ENCODE measurements at places on chromosomes 13 and 19. TPM values are rescaled to one million over a fixed set of nuclear protein-coding genes. Genes with fewer than 3 reads are reported as not detected.

GRCh38 chr13:74662905-74663304, 528.7 kb upstream of the KLF12 start:
- H3K4me3 ChIP-seq = no peak overlapping the region
- no peaks in the 10 kb centered on the region for H3K27me3 ChIP-seq
- no peak overlapping the region for H3K27ac ChIP-seq
- H3K4me1 ChIP-seq = no peaks in the 10 kb centered on the region
- DNase-seq = peak; percentile 20

- no peak overlapping the region for H3K4me3 ChIP-seq
- DNase-seq = no peak
- H3K36me3 ChIP-seq = no peaks in the 10 kb centered on the region
- no peaks in the 10 kb centered on the region for H3K4me1 ChIP-seq
- no peaks in the 10 kb centered on the region for H3K27me3 ChIP-seq
Measured at GRCh38 chr13:20350819-20351218, 118.7 kb upstream of the GJB6 start.

GRCh38 chr19:42295831-42296525, 6.0 kb upstream of the PRR19 start:
- H3K4me3 ChIP-seq = no peak overlapping the region
- H3K36me3 ChIP-seq = no peaks in the 10 kb centered on the region
- peak; percentile 93 for DNase-seq
- no peaks in the 10 kb centered on the region for H3K27me3 ChIP-seq
- H3K4me1 ChIP-seq = no peaks in the 10 kb centered on the region

DNA sequence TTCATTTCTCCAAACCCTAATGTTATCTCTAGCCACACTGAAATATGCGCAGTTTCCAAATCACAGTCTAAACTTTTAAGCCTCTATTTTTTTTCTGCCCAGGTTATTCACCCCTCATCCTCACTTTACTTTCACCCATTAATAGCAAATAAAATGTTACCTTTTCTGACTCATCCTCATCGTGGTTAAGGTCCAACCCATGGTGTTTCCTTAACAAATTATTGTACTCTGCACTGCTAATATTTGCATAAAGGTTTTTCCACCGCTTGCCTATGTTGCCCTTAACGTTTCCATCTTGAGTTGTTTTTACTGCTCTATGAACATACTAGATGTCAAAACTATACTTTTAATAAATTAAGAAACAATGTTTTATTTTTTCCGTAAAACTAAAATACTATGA, 780.9 kb upstream of the KLHL1 start:
- no peaks in the 10 kb centered on the region for H3K4me1 ChIP-seq
- no peak overlapping the region for H3K27ac ChIP-seq
- H3K4me3 ChIP-seq = no peak overlapping the region
- H3K36me3 ChIP-seq = no peaks in the 10 kb centered on the region

DNA sequence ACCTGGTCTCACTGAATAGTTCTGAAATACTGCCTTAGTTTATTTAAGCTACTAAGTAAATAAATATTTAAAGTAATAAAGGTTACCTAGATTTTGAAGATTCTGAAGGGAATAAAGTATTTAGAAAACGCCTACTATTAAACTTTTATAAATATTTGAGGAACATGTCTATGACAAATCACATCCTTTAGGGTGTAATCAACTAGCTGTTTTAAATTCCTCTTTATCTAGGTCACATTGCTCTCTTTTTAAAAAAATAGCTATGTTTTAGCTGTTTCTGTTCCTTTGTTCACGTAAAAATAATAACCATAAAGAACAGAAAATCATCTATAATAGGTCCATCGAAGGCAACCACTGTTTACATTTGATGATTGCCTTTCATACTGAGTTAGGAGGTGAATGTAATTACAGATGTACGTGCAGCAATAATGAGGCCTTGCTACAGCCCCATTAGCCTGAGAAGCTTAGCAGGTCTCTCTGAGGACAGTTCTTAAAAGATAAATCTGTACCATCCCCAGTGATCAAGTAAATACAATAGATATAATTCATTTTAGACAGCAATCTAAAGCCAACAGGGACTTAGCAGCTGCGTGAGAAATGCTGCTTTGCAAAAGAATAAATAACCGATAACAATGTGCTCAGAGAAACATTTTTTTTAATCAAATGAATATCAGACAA, 449.5 kb downstream of the LIG4 start:
- no peaks in the 10 kb centered on the region for H3K4me1 ChIP-seq
- H3K36me3 ChIP-seq = no peaks in the 10 kb centered on the region

The CEACAM20 gene
- total RNA-seq = not detected

The KCNRG gene
- total RNA-seq = 0.40 TPM

The ZNF763 gene
- 4.1 TPM for total RNA-seq

DNA sequence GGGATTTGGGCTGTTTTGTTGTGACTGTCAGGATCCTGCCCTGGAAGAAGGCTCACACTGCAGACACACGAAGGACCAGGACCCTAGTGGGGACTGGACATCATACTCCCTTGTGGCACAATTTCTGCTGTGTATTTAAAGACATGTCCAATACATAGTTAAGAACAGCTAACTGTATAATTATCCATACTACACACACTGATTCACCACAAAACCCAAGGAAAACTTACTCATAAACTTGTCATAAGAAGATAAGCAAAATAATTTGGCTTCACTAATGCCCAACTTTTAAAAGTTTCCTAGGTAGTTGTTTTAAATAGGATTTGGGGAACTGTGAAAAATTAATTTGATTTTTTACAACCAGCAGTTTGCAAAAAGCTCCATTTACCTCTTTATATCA, 46.1 kb downstream of the LATS2 start:
- no peaks in the 10 kb centered on the region for H3K36me3 ChIP-seq
- no peak for DNase-seq
- H3K4me1 ChIP-seq = no peaks in the 10 kb centered on the region

The RNF17 gene
- total RNA-seq = not detected

- H3K36me3 ChIP-seq = no peaks in the 10 kb centered on the region
- no peaks in the 10 kb centered on the region for H3K27me3 ChIP-seq
- H3K27ac ChIP-seq = no peak overlapping the region
Measured at GRCh38 chr13:30697177-30697953, 38.0 kb upstream of the ALOX5AP start.

The SLC17A7 gene
- 0.25 TPM for total RNA-seq

DNA sequence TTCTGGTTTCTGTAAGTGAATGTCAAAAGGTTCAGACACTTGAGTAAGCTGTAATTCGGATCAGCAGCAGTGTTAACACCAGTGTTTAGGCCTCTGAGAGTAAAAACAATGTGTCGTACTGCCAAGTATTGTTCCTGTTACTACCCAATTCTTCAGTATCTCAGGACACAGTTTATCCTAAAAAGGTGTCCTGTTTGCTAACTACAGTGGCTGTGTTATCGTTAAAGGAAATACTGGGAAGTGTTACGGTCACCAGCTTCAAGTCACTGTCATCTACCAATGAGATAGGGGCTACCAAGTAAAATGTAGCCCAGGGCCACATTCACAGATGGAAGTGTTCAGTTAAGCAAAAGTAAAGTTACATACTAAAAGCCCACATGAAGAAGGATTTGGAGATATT, 2.3 kb upstream of the UPF3A start:
- peaks cover 6% of the 10 kb centered on the region for H3K4me1 ChIP-seq
- no peak overlapping the region for H3K4me3 ChIP-seq
- no peaks in the 10 kb centered on the region for H3K27me3 ChIP-seq
- no peak for DNase-seq

GRCh38 chr13:97376981-97377380, 57.0 kb upstream of the RAP2A start:
- no peak overlapping the region for H3K27ac ChIP-seq
- no peaks in the 10 kb centered on the region for H3K27me3 ChIP-seq
- H3K4me3 ChIP-seq = no peak overlapping the region
- no peaks in the 10 kb centered on the region for H3K36me3 ChIP-seq

DNA sequence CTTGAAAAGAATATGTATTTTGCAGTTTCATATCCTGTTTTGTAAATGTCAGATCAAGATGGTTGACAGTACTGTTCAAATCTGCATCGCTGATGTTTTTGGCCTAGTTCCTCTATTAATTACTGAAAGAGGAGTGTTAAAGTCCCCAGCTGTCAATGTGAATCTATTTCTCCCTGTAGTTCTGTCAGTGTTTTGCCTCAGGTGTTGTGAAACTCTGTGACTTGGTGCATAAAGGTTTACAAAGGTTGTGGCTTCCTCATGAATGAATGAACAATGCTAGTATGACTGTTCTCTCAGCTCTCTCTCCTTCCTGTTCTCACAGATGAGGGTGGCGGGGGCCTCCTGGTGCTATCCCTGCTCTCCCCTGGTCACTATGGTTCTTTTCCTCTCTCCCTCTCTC, 142.4 kb downstream of the MYCBP2 start:
- no peak overlapping the region for H3K27ac ChIP-seq
- no peaks in the 10 kb centered on the region for H3K27me3 ChIP-seq
- DNase-seq = no peak
- no peaks in the 10 kb centered on the region for H3K36me3 ChIP-seq

DNA sequence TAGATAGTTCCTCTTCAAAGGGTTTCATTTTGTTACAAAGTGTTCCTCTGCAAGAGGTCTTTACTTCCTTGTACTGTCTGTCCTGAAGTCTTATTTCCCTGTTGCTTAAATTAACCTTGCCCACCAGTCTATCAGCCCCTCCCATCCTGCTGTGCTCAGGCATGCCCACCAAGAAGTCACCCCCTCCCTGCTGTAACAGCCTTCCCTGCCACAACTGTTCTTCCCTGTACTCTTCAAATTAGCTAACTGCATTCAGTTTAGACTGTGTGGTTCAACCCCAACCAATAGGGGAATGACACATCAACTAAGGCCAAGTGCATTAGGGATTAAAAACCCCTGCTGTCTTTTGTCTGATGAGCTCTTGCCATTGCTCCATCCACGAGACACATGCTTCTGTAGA, 34.4 kb upstream of the ZNF562 start:
- H3K27me3 ChIP-seq = no peaks in the 10 kb centered on the region
- no peaks in the 10 kb centered on the region for H3K4me1 ChIP-seq
- H3K27ac ChIP-seq = no peak overlapping the region
- H3K4me3 ChIP-seq = no peak overlapping the region
- DNase-seq = no peak

DNA sequence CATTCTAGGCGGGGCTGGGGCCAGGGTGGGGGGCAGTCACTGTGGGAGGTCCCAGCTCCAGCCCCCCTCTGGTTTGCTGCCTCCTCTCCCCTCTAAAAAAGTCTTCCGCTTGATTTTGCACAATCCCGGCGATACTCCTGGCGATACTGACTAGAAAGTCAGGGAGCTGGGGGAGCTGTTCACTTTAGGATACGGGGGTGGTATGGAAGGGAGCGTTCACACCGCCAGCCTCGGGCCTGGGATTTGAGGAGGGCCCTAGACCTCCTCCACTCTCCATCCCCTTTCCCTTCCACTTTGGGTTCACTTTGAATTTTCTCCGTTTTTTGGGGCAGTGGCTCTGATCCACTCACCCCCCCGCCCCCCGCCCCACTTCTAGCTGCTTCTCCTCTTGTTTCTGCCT, 35.0 kb downstream of the KEAP1 start:
- H3K4me1 ChIP-seq = no peaks in the 10 kb centered on the region
- H3K4me3 ChIP-seq = no peak overlapping the region
- H3K27ac ChIP-seq = no peak overlapping the region

The TGDS gene
- 9.3 TPM for total RNA-seq

GRCh38 chr13:59666504-59666903, 497.2 kb downstream of the DIAPH3 start:
- H3K27ac ChIP-seq = no peak overlapping the region
- H3K36me3 ChIP-seq = no peaks in the 10 kb centered on the region
- no peaks in the 10 kb centered on the region for H3K4me1 ChIP-seq
- H3K4me3 ChIP-seq = no peak overlapping the region
- no peak for DNase-seq

- no peak overlapping the region for H3K4me3 ChIP-seq
- no peaks in the 10 kb centered on the region for H3K27me3 ChIP-seq
- DNase-seq = no peak
- H3K4me1 ChIP-seq = no peaks in the 10 kb centered on the region
Measured at GRCh38 chr13:83880275-83881139, 1.8 kb downstream of the SLITRK1 start.

GRCh38 chr13:35475212-35475959, 1.1 kb downstream of the MAB21L1 start:
- no peak overlapping the region for H3K27ac ChIP-seq
- peaks cover 21% of the 10 kb centered on the region for H3K27me3 ChIP-seq
- no peaks in the 10 kb centered on the region for H3K36me3 ChIP-seq
- no peaks in the 10 kb centered on the region for H3K4me1 ChIP-seq
- DNase-seq = peak; percentile 19
- peak overlapping the region; percentile 30 for H3K4me3 ChIP-seq

The ZNF66 gene
- 2.8 TPM for total RNA-seq

- no peaks in the 10 kb centered on the region for H3K27me3 ChIP-seq
- no peak overlapping the region for H3K4me3 ChIP-seq
- H3K4me1 ChIP-seq = no peaks in the 10 kb centered on the region
- H3K27ac ChIP-seq = no peak overlapping the region
- DNase-seq = no peak
- no peaks in the 10 kb centered on the region for H3K36me3 ChIP-seq
Measured at GRCh38 chr13:76713280-76713679, 172.9 kb downstream of the KCTD12 start.

DNA sequence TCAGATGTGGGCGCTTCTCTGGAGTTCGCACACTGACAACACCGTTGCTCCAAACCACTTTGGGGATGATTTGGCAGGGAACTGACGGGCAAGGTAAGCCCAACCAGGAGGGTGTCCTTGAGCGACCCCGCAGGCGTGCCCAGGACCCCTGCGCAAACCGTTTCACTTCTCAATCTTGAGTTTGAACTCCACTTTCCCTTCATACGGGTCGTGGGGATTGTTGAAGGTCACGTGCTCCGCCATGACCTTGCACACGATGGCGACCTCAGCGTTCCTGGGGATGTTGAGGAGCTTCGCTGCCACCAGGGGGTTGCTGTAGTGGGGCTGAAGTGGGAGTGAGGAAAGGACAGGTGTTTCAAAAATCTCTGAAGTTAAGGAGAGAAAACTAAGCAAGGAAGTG, 8.8 kb downstream of the ATP4B start:
- no peaks in the 10 kb centered on the region for H3K27me3 ChIP-seq
- no peak for DNase-seq
- H3K4me1 ChIP-seq = peaks cover 7% of the 10 kb centered on the region
- H3K36me3 ChIP-seq = no peaks in the 10 kb centered on the region
- H3K27ac ChIP-seq = no peak overlapping the region

- H3K36me3 ChIP-seq = no peaks in the 10 kb centered on the region
- peak overlapping the region; percentile 3 for H3K27ac ChIP-seq
- H3K27me3 ChIP-seq = no peaks in the 10 kb centered on the region
- H3K4me3 ChIP-seq = no peak overlapping the region
Measured at GRCh38 chr19:17266589-17266974, 661 bp upstream of the BABAM1 start.

DNA sequence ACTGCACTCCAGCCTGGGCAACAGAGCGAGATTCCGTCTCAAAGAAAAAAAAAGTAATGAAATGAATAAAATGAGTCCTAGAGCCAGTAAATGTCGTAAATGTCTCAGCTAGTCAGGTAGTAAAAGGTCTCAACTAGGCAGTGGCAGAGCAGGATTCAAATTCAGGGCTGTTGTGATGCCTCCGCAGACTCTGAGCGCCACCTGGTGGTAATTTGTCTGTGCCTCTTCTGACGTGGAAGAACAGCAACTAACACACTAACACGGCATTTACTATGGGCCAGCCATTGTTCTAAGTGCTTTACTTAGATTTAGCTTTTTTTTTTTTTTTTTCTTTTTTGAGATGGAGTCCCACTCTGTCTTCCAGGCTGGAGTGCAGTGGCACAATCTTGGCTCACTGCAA, 30.2 kb downstream of the CYP2F1 start:
- H3K36me3 ChIP-seq = no peaks in the 10 kb centered on the region
- H3K4me1 ChIP-seq = no peaks in the 10 kb centered on the region
- peak; percentile 94 for DNase-seq
- H3K4me3 ChIP-seq = no peak overlapping the region

Measured in colonic mucosa (tissue), 4 donors.